Caco-2 (cell line): ENCODE measurements at places on chromosomes 16 and 17. TPM values are rescaled to one million over a fixed set of nuclear protein-coding genes. Genes with fewer than 3 reads are reported as not detected.

CIITA gene
- total RNA-seq: 0.27 and 0.37 TPM in 2 replicates

DNA sequence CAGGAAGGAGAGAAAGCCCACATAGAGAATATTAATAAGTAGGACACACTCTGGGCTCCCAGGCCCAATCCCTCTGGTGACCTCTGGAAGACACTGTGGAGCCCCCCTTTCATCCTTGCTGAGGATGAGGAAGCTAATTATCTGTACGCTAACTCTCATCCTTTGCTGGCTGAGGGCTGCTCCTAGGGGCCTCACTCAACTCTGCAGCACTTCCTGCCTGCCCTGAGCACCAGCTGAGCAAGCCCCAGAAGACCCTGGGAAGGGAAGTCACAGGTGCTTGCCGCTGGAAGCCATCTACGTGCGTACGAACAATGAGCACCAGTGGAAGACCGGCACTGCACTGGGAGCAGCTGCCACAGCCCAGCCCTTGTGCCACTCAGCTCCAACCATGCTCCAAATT is 145.8 kb upstream of the CDH5 start:
- no peak for DNase-seq

DNA sequence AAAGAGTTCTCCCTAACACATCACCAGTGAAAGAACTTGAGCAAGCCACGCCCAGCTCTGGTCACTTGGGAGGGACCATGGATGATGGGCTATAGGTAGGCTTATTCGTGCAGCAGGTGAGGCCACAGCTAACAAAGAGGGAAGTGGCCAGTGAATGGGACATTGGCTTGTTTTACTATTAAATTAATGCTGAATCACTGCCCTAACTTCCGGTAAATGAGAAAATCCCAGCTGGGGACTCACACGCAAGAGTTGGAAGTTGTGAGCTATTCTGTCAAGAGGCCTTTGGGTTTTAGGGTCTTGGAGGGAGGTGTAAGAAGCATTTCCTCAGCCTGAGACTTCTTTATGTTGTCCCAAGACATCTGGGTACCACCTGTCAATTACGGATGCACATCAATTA is 315.3 kb downstream of the XYLT1 start:
- DNase-seq: no peak

DNA sequence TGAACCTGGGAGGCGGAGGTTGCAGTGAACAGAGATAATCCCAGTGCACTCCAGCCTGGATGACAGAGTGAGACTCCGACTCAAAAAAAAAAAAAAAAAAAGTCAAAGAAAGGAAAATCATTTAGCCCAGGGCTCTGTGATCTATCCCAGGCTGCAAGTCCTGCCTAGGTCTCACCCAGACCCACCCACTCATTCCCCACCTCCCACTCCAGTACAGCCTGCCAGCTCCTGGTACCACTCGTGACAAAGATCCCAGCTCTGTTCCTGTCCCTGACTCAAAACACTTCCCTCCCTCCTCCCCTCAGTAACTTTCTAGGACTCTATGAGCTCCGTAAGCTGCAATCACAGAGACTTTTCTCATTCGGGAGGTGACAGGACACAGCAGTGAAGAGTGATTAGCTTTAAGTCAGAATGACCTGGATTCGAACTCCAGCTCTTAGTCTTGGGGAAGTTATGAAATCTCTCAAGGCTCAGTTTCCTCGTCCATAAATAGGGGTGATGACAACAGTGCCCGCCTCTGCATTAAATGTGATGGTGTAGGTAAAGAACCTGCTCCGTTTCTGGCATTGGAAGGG is 28.0 kb upstream of the MRPS23 start:
- DNase-seq: no peak

DNA sequence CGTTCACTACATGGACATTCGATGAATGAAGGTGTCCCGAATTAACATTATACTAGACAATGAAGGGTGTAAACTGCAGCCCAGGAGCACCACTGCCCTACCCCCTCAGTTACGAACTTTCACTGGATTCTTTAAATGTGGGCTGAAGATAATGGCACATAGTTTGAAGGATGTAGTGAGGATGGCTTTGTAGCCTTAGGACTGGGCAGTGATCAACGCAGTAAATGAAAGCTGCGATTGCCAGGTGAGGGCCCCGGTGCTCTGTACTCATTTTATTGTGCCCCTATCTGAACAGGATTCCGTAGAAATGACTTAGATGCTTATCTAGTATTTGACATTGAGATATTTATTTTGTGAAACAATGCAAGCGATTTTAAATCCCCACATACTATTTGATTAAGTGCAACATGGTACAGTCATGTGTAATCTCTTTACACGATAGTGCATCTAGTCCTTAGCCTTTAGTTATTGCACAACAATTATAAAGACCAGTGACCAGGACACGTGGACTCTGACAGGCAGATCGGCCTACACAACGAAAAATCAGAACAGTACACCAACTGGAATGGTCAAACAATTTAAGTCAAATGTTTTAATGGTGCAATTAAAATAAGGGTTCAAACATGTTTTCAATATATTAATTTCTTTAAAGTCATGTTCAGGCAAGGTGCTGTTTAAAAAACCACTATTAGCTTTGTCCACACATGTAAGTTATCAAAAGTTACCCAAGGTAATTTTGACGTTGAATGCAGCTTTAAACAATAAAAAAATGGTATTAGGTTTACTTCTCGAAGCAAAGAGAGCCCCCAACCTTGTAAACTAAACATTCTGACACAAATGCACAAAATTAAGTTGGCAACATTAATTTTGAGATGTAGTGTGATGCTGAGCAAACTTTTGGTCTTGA is 17.4 kb upstream of the ERN1 start:
- DNase-seq: peak; percentile 36

GRCh38 chr17:62870030-62870541 is 62.0 kb upstream of the MARCHF10 start:
- DNase-seq: peak; percentile 22

DNA sequence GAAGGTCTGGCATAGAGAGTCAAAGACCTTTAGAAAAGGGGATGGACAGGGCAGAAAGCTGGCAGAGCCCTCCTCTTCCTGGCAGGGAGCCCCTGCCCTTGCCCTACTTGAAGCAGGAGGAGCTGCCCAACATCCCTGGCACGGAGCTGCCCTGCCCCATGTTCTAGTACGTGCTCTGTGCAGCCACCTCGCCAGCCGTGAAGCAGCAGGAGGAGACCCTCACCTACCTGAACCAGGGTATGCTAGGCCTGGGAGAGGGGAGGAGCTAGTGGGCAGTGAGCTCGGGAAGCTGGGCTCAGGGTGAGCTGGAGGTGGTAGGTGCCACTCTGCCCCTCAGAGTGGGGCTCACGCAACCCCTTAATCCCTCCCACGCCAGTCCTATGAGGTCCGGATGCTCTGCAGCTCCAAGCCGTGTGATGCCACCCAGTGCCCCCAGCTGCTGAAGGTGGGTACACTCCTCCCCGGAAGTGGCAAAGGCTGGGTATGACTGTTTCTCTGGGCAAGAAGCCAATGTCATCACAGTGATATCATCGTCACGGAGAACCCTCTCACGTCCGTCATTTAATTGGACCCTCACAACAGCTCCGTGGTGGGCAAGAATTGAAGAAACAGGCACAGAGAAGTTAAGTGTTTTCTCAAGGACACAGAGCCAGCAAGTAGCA is 12.7 kb upstream of the STAC2 start:
- DNase-seq: no peak

GRCh38 chr16:1335996-1336395 is 2.6 kb downstream of the BAIAP3 start:
- no peak for DNase-seq

DNA sequence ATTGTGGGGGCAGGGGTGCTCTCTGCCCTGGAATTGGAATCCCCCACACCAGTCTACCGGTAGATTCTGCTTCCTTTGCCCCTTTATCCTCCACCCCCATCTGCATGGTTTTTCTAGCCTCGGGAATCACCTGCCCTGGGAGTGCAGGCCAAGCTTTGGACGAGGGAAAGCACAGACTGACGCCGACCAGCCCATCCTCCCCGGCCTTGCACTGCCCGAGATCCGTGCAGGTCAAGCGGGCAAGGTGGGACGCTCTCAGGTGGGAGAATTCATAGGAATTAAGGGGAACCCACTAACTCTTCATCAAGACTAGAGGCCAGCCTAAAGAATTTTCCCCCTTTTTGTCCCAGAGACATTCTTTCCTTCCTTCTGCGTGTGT is 9.9 kb upstream of the HOXB13 start:
- DNase-seq: no peak

- no peak for DNase-seq
Observed at GRCh38 chr16:85474621-85475217, 138.4 kb upstream of the GSE1 start.

DNA sequence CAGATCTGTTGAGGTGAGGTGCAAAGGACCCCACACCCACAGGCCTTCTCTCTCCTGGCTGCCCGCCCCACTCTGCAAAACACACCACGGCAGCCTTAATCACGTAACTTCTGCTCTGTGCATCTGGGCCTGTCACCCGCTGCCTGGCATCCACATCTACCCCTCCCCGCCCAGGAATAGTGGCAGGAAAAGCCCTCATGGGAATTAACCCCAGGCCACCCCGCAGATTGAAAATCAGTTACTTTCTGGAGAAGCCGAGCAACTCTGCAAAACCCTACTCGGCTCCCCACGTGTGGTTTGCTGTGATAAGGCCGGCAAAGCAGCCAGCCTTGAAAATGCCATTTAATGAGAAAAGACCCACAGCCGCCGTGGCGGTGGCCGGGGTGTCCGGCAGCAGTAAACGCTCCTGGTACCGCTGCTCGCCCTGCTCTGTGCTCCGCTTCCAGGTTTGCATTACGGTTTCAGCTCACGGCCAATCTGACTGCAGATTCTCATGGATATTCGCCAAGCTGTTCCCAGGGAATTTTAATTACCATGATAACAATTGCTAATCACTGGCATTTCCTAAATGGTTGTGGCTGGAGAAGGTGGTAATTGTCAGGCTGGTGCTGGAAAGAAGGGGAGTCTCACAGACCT is 78.0 kb upstream of the DOC2B start:
- no peak for DNase-seq

PMFBP1 gene
- 4.5 and 5.6 TPM in 2 replicates for total RNA-seq

APOH gene
- 135 and 139 TPM in 2 replicates for total RNA-seq

DNA sequence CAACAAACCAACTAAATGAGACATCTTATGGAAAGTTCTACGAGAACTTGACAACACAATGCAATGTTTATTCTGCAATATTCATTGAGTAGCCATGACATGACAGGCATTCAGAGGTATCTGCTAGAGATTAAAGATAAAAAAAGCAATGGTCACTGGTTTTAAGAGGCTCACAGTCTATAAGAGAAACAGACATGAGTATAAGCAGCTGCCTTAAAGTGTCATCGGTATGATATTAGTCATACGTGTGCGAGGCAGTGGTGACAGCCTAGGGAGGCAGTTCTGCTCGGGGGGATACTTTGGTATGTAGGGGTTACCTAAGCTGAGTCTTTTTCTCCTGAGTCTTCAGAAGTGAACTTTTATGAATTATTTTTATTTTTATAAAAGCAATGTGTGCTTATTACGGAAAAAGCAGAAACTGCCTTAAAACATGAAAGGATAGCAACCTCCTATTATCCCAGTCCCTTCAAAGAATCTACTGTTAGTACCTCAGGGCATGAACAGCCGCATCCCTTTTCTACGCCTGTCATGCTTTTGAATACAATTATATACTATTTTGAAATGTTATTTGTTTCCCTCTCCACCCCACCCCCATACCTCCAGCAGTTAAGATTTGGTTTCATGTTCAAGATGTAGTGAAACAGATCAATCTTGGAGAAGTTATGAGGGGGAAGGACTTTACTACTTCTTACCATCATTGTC is 7.7 kb downstream of the ST6GALNAC1 start:
- no peak for DNase-seq

GRCh38 chr17:2386400-2387085 is 14.3 kb downstream of the MNT start:
- DNase-seq: no peak

DNA sequence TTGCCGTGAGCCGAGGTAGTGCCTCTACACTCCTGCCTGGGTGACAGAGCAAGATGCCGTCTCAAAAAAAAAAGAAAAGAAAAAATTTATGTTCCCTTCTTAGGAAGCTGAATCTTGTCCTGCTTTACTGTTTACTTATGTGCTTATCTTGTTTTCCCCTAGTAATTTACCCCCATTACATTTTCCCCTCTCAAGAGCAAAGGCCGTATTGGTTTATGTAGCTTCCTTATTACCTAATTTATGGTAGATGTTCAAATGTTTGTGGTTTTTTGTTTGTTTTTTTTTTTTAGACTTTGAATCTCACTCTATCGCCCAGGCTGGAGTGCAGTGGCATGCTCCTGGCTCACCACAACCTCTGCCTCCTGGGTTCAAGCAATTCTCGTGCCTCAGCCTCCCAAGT is 10.3 kb upstream of the SLC52A1 start:
- no peak for DNase-seq

DNA sequence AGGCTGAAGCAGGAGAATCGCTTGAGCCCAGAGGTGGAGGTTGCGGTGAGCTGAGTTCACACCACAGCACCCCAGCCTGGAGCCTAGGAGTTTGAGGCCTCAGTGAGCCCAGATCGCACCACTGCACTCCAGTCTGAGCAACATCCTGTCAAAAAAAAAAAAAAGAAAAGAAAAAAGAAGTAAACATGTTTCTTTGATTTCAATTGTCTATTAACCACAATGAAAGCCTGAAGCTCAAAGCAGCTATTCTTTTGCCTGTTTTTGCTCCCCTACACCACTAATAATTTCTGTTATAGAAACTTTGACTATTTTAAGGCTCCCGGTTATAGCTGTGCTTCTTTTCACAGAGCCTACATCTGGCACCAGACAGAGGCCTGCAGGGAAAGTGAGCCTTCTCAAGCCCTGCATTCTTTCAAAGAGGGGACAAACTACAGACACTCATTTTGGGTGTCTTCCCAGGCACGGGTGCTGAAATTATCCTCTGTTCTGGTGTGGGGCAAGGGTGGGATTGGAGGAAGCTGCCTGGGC is 14.2 kb upstream of the SLC52A1 start:
- DNase-seq: no peak

RAP1GAP2 gene
- total RNA-seq: 45.3 and 46.7 TPM in 2 replicates

DNA sequence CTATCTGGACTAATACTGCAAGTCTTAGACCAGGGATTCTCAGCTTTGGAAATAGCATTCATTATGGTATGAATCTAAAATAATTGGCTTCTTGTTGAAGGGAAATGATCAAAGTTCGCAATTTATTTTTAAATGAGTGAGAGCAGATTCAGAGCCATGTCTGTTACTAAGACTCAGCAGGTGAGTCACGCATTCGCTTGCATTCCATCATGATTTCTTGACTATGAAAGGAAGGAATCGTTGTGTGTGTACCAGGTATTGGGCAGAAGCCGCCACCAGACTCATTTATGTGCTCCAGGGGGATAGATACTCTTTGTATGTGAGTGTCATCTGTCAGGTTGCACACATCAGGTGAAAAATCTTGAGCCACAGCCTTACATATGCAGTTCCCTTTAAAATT is 10.8 kb downstream of the GSG1L2 start:
- no peak for DNase-seq
